Upper lobe of left lung (tissue), 6 donors: ENCODE measurements at places on chromosomes 2 and 18.

DNA sequence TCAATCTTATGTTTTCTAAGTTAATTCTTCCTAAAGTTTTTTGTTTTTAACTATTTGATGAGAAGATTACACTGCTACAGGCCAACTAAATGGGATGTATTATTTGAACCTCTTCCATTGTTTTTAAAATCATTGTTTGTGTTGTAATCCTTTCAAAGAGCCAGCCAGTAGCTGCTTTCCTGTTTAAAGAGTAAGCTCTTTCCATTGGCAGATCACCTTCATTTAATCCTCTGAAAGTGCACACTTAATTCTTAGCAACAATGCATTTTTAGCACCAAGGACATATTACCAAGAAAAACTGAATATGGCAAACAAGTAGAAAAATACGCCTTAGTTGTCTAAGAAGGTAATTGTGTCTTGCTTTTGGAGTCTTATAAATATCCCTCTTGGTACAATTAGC, 54.0 kb downstream of the MEIS1 start:
- DNase-seq = no peak

GRCh38 chr18:13620818-13621445, 105.4 kb downstream of the FAM210A start:
- DNase-seq = no peak

DNA sequence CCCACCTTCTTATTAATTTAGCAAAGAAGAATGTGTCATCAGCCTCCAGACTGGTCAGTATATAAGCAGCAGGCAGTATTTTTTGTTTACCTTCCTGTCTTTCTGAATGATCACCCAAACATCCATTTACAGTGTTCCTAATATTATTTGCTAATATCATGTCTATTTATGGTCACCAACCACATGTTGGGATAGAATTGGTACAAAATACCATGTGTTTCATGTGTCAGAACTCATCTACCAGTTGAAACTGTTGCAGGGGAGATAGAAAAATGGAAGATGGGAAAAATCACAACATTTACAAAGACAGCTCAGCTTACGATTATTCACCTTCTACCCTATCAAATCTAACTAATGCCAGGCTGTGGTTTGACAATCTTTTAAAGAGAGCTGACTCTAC, 66.2 kb downstream of the ANKRD44 start:
- DNase-seq = no peak

GRCh38 chr2:129877795-129878775, 101.4 kb upstream of the RAB6C start:
- peak; percentile 83 for DNase-seq

DNA sequence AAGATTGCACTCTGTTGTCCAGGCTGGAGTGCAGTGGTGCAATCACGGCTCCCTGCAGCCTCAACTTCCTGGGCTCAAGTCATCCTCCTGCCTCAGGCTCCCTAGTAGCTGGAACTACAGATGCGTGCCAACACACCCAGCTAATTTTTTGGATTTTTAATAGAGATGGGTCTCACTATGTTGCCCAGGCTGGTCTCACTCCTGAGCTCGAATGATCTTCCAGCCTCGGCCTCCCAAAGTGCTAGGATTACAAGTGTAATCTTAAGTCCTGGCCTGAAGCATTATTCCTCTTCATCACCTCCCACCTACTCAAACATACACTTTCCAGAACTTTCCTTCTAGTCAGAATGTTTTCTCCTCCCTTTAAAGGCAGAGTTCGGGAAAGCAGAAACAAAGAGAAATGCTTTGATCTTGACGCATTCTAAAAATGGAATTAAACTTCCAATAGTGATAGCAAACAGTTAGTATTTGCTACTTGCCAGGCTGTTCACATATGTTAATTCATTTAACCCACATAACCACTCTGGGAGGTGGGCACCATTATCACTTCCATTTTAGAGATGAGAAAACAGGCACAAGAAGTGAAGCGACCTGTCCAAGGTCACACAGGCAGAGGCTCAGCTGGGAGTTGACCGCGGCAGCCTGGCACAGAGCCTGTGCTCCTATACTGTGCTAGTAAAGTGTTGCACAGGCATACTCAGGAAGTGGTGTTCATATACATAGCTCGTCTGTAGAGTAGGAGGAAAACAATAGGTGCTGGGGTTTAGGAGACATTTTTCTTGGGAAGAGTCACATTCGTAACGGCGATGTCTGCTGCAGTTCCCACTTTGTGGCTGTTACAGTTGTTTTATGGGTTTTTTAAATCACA, 24.6 kb downstream of the TEX44 start:
- no peak for DNase-seq
